ENCODE measurements at places on chromosomes 3 and 15.

- peak; percentile 54 for DNase-seq
These were observed 27.8 kb upstream of the ITPKA start for GRCh38 chr15:41465822-41466421.

DNA sequence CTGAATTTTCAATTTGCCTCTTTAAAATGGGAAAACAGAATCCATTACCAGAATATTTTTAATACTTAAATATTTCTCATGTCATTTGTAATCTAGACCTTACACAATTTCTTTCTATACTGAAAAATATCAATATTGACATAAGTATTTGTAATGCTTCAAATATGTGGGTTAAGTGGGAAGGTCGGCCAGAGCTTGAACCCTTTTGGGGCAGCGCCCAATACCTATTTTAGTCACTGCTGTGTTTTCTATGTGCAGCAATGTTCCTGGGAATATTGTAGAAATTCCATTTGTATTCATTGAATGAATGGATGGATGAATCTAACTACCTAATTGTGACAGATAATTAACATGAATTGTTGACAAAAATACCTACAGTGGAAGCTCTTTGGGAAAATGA is 459.7 kb upstream of the ZNF717 start:
- no peak for DNase-seq

- DNase-seq, result peak; percentile 25
These were observed 987.0 kb downstream of the NTRK3 start for GRCh38 chr15:87269566-87269965.

GRCh38 chr3:39000008-39000450 is 51.7 kb downstream of the SCN11A start:
- peak; percentile 66 for DNase-seq

DNA sequence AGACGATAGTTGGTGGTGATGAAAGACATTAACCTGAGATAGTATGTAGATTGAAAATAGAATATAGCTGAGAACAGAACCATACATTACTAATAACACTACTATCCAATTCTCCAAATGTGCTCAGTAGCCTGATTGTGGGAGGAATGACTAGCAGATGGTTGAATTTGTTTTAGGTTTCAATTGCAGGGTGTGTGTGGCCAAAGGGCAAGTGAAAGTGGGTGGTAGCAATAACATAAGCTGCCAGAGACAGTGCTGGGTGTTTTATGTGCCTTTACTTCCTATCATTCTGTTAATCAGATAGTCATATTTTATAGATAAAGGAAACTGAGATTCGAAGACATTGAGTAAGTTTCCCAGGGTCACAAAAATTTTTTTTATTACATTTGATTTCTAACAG is 249.5 kb upstream of the ARL6 start:
- no peak for DNase-seq

DNA sequence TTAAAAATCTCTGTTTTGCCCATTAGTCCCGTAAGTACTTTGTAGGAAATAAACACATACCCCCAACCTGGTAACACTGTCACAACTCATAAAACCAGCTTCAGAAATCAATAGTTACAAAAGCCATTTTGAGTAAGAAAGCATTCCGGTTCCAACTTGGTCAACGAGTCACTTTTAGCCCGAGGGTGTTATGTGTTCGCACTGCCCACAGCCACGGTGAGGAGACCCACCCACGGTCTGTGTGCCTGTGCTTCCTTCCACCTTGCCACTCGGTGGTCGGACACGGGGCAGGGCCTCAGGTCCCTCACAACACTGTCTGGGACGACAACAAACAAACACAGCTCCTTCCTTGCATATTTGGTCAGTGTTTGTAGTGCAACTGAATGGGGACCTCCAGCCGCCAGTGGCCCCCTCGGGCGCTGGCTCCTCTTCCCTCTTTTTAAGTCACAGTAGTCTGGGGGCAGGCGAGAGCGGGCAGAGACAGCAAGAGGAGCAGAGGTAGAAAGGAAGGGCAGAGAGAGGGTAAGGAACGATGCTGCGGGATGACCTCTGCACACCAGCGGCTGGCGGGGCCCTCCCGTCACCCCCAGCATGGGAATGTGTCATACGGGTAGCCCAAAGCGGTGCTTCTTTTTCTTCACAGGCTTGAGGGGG is 5.2 kb upstream of the MUSTN1 start:
- DNase-seq, result no peak

- no peak for DNase-seq
These were observed 41.7 kb upstream of the ADAMTS17 start for GRCh38 chr15:100383302-100384107.

DNA sequence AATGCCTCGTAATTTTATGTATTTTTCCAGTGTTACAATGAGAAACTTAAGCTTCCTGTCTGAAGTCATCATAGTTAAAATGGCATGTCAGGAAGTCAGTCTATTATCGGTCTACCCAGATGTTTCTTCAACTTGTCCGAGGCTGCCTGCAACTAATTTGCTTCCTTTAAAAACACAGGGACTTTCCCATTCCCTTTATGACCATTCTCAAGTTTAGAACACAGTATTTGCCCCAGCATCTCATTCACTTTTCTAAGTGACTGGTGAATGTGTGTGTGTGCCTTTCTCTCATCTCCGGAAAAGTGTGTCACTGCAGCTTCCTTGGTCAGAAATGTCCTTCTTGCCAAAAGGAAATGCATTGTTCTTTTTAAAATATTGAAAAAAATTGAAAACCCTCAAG is 466.6 kb downstream of the RAP2B start:
- no peak for DNase-seq

DNA sequence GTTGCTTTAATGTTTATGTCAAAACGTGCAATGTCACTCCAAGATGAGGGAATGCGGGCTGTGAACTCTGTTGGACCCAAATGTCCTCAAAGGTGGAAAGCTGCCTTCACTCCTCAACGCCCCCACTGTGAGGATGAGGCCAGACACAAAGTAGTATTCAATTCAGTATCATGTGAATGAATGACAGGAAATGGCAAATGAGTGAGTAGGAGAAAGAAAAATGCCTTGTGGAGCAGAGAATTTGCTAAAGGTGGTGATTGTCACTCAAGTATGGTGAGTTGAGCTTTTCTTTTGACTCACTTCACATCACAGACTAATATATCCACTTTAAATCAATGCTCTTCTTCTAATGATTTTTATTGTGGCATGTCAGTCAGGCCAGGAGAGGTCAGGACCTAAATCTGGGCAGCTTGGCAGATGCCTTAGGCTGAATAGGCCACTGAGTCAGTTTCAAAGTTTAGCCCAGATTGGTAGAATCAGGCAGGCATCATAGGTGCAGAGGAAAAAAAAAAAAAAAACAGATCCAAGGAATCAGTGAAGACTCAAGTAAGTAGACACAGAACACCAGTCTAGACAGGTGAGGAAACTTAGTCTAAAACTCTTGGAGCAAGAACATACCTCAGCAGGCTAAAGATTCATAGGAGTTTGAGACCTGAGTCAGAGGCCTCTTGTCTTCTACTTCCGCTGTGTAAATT is 71.0 kb upstream of the ZBED2 start:
- no peak for DNase-seq

DNA sequence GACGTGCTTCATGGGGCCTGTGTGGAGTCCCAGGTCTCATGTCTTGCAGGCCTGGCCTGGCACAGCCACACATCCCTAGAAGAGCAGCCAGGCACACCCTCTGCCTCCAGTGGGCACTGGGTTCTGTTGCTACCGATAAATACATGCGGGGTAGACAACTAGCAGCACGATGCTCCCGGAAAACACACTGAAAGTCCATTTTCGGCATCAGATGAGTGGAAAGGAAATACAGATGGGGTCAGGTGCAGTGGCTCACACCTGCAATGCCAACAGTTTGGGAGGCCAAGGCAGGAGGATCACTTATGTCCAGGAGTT is 165.1 kb downstream of the NSMCE3 start:
- no peak for DNase-seq

GRCh38 chr15:40087068-40087810 is 21.4 kb downstream of the BMF start:
- DNase-seq, result peak; percentile 48

- no peak for DNase-seq
These were observed 43.2 kb downstream of the TMEM45A start for GRCh38 chr3:100535610-100535943.

DNA sequence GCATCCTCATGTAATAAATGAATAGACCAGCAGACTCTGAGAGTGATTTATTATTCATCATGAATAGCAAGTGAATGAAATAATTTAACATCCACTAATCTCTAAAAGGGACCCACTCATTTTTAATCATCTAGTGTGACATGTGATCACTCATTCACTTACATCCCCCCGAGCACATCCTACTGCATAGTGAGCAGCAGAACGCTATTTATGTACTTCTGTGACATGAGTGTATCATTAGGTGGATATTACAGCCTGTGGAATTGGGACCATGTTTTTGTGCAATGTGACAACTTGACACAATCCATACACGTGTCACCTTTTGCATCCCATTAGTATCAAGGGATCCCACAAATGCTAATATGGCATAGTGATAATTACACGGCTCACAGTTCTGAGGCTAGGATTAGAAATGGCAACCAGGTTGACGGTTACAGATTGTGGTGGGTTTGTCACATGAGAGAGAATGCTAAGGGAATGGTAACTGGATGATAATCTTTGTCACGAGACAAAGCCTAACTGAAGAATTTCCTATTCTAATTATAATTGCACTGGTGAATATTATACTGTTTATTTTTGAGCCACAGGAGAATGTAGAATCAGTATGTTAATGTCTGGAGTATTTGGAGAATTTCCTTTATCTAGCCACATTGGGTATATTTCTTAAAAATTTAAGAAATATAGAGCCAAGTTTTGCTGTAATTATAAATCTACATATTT is 595.2 kb upstream of the TBL1XR1 start:
- peak; percentile 69 for DNase-seq

GRCh38 chr15:62359416-62359815 is 194.3 kb upstream of the C2CD4B start:
- DNase-seq, result no peak

DNA sequence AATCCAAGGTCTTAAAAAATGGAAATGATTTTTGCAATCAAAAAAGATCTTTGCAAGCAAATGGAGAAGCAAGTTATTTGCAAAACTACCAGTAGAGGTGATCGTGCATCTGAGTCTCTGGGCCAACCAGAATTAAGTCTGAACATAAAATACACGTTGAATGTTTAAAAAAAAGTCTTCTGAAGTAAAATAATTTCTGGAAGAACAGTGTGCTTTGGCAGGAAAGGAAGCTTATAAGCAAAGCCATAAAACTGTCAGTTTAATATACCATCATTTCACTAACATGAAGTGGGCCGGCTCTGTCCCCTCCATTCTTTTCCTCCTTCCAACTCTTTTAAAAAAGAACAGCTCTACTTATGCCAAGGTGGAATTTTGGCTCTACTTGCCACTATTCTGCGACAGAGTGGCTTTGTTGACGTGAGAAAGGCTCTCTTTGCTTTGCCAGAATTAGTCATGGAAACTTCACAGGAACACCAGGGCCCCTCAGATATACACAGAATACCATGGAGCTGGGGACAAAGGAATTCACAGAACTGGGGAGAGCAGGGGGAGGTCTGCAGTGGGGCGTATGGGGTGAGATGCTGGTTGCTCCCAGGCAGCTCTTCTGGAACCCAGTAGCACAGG is 29.8 kb downstream of the FSTL1 start:
- peak; percentile 75 for DNase-seq

DNA sequence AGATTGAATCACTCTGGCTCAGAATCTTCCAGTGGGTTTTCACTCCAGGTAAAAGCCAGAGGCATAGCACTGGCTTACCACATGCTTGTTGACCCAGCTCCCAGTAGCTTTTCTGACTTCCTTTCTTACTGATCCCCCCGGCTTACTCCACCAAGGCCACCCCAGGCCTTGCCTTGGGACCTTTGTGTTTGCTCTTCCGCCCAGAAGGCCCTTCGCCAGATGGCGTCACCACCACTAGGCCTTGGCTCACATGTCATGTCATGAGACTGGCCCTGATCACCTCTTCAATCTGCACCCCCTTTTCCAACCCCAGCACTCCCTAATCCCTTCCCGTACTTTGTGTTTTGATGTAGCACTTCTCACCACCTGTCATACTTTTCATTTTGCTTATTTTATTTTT is 98.5 kb upstream of the UMPS start:
- no peak for DNase-seq

- DNase-seq, result no peak
These were observed 6.9 kb downstream of the SERPINI2 start for GRCh38 chr3:167466966-167467365.

DNA sequence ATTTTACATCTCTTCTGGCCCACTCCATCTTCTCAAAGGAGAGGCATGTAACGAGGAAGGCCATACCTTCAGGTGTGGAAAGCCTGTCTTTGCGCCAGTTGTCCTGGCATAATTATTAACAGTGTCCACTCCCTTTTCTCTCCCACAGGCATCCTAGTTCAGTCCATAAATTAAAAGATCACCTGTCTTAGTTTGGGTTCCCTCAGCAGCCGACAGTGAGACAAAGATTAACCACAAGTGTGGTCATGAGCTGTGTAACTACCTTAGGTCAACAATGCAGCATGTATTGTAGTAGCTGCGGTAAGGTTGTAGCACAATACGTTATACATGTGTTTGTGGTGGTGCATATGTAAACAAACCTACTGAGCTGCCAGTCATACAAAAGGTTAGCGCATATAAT is 103.3 kb upstream of the GALNT15 start:
- DNase-seq, result no peak

DNA sequence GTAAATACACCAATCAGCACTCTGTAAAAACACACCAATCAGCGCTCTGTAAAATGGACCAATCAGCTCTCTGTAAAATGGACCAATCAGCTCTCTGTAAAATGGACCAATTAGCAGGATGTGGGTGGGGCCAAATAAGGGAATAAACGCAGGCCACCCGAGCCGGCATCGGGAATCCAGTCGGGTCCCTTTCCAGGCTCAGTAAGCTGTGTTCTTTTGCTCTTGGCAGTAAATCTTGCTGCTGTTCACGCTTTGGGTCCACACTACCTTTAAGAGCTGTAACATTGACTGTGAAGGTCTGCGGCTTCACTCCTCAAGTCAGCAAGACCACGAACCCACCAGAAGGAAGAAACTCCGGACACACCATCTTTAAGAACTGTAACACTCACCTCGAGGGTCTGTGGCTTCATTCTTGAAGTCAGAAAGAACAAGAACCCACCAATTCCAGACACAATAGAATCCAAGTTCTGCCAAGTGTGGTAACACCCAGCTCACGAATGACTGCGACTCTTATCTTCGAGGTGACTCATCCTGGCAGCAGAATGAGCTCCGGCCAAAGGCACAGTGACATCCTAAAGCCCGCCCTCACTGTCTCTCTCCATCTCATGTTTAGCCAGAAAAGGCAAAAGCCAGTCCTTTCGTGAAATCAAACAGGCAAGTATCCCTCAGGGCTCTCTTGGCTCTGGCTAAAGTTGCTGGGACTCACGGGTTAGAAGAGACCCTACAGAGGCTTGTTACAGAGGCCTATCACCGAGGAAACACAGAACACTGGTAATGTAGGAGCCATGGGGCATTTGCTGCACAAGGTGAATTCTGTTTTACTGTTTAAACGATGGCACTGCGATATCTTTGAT is 155.2 kb downstream of the FAM43A start:
- DNase-seq, result peak; percentile 19

DNA sequence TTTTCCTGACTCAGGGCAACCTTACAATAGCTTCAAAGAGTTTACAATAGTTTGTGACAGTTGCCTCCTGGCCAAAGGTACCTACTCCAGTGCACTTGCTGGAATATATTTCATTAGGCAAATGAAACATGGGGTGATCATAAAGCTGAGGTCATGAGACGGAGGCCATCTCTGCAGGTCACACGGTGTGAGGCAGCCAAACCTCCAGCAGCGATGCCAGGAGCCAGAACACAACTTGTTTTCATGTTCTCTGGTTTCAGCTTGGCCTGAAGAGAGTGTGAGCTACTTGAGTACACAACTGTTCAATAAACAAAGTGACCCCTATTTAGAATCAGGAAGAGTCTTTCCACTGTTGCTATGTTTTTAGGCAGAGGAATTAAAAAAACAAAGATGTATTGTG is 42.7 kb upstream of the PYGO1 start:
- DNase-seq, result no peak

- DNase-seq, result no peak
These were observed 106.5 kb downstream of the TPRG1 start for GRCh38 chr3:189278221-189278620.

Measured in fibroblast of skin of right quadriceps (primary cell).